Mesothelial cell of epicardium (in vitro differentiated cells): ENCODE measurements at places on chromosomes 3 and 15. TPM values are rescaled to one million over a fixed set of nuclear protein-coding genes. Genes with fewer than 3 reads are reported as not detected.

GRCh38 chr3:25266677-25267076 lies 161.4 kb upstream of the RARB start:
- no peak overlapping the region for H3K4me3 ChIP-seq
- H3K27me3 ChIP-seq = no peaks in the 10 kb centered on the region
- H3K4me1 ChIP-seq = peaks cover 30% of the 10 kb centered on the region

Gene MEGF11
- 1.2 to 3.7 TPM (median 1.5 TPM) in 3 replicates for total RNA-seq

DNA sequence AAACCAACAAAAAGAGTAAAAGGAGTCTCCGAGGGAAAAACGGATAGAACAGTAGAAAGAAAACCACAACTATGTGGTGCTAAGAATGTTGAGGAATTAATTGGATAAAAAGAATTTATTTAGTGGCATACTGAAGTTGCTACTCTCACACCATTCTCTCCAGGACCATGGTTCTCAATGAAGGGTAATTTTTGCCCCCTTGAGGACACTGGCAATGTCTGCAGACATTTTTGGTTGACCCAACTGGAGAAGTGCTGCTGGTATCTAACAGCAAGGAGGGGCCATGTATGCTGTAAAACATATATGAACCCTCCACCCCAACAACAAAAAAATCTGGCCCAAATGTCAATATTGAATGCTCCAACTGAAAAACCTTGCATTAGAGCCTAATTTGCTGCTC lies 85.9 kb upstream of the CSPG5 start:
- H3K36me3 ChIP-seq = peaks cover 24% of the 10 kb centered on the region
- no peaks in the 10 kb centered on the region for H3K4me1 ChIP-seq
- peak overlapping the region; percentile 43 for H3K27ac ChIP-seq
- no peak overlapping the region for H3K4me3 ChIP-seq

Gene LTK
- 0.91 to 1.2 TPM (median 1.0 TPM) in 3 replicates for total RNA-seq

DNA sequence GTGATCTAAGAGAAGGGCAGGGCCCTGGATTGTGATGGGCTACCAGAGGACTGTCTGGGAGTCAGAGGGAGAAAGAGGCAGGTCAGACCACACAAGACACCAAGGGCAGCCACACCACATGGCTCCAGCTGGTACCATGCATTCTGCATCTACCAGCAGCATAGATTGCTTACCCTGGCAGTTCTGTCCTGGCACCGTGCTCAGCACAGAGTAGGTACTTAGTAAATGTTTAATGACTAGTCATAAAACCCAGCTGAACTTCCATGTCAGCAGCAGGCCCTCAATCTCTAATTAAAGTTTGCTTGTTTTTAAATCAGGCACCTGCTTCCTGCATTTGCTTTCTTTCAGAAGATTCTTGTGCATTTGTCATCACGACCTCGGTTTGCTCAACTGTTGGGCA lies 77.3 kb upstream of the ATP2B2 start:
- H3K4me3 ChIP-seq = no peak overlapping the region
- H3K27ac ChIP-seq = no peak overlapping the region
- no peaks in the 10 kb centered on the region for H3K4me1 ChIP-seq
- H3K36me3 ChIP-seq = no peaks in the 10 kb centered on the region
- no peak for DNase-seq

DNA sequence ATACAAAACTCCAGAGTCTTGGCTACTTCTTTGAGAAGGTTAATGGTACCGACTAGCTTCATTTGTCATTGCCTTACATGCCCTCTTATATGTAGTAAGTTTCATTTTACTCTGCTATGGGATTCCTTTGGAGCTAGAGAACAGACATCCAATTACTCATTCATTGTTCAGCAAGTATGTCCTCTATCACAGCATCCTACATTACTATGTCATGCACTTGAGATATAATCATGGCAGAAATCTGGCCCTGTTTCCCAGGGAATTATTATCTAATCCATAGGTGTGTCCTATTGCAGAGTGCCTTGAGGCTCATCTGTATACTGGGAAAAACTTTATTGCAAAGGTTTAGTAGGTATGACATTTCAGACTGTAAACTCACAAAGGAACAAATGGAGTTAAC lies 333.1 kb upstream of the NECTIN3 start:
- H3K36me3 ChIP-seq = no peaks in the 10 kb centered on the region
- no peaks in the 10 kb centered on the region for H3K27me3 ChIP-seq
- no peak overlapping the region for H3K4me3 ChIP-seq
- peaks cover 2% of the 10 kb centered on the region for H3K4me1 ChIP-seq

GRCh38 chr15:48553559-48553958 lies 92.0 kb downstream of the FBN1 start:
- H3K36me3 ChIP-seq = no peaks in the 10 kb centered on the region
- no peak overlapping the region for H3K27ac ChIP-seq
- H3K4me1 ChIP-seq = peaks cover 28% of the 10 kb centered on the region
- DNase-seq = no peak
- H3K27me3 ChIP-seq = no peaks in the 10 kb centered on the region

DNA sequence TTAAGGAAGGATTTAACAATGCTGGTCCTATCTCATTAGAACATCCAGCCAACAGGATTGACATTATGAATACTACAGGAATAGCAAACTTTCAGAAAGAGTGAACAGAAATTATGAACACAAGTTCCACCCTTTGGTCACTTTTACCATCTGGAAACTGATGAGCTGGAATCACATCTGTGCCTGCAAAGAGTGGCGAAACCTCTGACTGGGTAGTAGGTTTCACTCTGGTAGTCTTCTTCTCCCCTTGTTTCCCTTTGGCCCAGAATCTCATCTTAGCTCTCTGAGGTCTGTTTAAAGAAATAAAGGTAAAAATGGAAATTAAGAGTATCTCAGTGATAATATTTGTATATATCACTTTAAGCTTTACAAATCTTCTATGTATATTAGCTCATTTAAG lies 73.1 kb downstream of the NR2E3 start:
- no peak overlapping the region for H3K4me3 ChIP-seq
- peaks cover 43% of the 10 kb centered on the region for H3K36me3 ChIP-seq
- H3K27me3 ChIP-seq = no peaks in the 10 kb centered on the region
- no peak overlapping the region for H3K27ac ChIP-seq

DNA sequence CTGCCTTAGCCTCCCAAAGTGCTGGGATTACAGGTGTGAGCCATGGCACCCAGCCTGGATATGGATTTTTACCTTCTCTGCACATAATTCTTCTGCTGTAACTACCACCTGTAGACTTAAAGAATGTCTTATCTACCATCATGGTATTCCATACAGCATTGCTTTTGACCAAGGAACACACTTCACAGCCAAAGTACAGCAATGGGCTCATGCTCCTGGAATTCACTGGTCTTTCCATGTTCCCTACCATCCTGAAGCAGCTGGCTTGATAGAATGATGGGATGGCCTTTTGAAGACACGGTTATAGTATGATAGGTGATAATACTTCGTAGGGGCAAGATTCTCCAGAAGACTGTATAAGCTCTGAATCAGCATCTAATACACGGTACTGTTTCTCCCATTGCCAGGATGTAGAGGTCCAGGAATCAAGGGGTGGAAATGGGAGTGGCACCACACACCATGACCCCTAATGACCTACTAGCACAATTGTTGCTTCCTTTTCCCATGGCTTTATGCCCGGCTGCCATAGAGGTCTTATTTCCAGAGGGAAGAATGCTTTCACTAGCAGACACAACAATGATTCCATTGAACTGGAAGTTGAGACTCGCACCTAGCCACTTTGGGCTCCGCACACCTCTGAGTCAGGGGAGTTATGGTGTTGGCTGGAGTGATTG lies 60.9 kb upstream of the CDV3 start:
- no peaks in the 10 kb centered on the region for H3K4me1 ChIP-seq
- H3K27ac ChIP-seq = no peak overlapping the region
- H3K4me3 ChIP-seq = no peak overlapping the region
- no peaks in the 10 kb centered on the region for H3K36me3 ChIP-seq

- no peak overlapping the region for H3K4me3 ChIP-seq
- no peak for DNase-seq
- H3K4me1 ChIP-seq = peaks cover 37% of the 10 kb centered on the region
- H3K27ac ChIP-seq = peak overlapping the region; percentile 53
- H3K27me3 ChIP-seq = no peaks in the 10 kb centered on the region
These were observed 3.2 kb downstream of the DTWD1 start for GRCh38 chr15:49624056-49624455.
